Activated T-cell treated with anti-CD3 and anti-CD28 coated beads, Interleukin-2, amount 50 U/mL, for 72 hours (primary cell): ENCODE measurements at places on chromosomes 16 and 17. TPM values are rescaled to one million over a fixed set of nuclear protein-coding genes. Genes with fewer than 3 reads are reported as not detected.

DNA sequence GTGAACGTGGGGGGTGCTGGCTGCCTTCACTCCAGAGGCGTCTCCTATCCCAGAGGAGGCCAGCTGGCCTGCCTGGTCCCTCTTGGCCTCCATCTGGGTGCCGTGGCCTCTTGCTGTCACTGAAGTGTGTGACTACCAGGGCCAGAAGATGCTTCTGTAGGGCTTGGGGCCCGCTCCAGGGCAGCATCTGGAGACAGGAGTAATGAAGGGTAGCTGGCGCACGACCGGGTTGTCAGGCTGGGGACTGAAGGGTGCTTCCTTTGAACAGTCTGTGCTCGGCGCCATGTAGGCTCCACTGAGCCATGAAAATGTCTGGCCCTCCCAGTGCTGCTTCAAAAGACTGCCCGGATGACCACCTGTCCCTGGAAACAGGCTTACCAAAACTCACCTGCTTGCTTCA is 31.3 kb downstream of the ASIC2 start:
- no peak for DNase-seq

DNA sequence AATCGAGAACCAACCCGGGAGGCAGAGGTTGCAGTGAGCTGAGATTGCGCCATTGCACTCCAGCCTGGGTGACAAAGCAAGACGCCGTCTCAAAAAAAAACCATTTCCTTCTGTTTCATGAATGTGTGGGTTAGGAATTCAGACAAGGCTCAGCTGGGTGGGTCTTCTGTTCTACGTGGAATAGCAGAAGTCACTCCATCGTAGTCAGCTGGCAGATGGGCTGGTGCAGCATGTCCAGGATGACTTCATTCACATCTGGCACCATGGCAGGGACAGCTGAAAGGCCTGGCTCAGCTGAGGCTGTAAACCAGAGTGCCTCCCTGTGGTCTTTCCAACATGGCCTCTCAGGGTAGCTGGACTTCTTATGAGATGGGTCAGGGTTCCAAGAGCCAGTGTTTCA is 89.0 kb downstream of the C17orf67 start:
- no peak for DNase-seq

GRCh38 chr16:64919929-64920607 is 201.8 kb downstream of the CDH11 start:
- DNase-seq = no peak

IRX6 gene
- not detected for total RNA-seq

MPO gene
- 0.09 TPM for total RNA-seq
